ENCODE measurements at places on chromosomes 3 and 15.
A peak's percentile ranks its signal among the peaks of the same experiment; 100 is the strongest.

DNA sequence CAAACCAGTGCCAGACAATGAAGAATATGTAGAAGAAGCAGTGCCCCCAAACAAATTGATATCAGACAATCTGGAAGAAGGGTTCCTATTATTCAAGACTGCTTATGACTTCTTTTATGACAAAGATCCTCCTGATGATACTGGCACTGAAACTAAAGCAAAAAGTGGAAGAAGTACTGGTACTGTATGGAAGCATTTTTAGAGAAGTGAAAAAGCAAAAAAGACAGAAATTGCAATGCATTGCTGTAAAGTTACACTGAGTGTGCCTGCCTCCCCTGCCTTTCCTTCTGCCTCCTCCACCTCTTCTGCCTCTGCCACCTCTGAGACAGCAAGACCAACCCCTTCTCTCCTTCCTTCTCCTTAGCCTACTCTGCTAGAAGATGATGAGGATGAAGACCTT lies 167.6 kb downstream of the PLCL2 start:
- DNase-seq = no peak

- DNase-seq = no peak
Observed at GRCh38 chr3:183291497-183292031, 38.5 kb downstream of the B3GNT5 start.

DNA sequence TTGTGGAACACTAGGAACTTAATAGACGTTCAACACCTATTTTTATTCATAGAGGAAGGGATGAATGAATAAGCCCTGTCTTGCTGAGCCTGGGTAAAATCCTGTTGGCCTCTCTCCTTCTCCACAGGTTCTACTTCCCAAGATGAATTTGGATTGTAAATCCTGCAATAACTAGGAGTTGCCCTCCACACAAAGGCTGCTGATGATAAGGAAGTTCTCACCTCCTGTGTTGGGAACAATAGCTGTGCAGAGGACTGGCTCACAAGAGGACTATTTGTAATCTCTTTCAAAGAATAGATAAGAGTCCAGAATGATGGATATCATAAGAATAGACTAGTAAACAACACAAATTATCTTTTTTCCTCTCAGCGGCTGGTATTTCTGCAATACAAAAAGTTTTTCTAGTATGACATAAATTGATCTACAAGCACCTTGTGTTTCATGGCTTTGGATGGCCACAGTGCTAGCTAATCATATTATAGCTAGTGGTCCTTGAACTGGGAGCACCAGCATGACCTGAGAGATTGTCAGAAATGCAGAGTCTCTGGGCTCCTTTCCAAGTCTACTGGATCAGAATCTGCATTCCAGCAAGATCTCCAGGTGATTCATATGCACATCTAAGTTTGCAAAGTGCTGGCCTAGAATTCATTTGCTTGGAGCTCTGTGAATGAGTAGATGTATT lies 28.1 kb upstream of the COL6A6 start:
- no peak for DNase-seq

DNA sequence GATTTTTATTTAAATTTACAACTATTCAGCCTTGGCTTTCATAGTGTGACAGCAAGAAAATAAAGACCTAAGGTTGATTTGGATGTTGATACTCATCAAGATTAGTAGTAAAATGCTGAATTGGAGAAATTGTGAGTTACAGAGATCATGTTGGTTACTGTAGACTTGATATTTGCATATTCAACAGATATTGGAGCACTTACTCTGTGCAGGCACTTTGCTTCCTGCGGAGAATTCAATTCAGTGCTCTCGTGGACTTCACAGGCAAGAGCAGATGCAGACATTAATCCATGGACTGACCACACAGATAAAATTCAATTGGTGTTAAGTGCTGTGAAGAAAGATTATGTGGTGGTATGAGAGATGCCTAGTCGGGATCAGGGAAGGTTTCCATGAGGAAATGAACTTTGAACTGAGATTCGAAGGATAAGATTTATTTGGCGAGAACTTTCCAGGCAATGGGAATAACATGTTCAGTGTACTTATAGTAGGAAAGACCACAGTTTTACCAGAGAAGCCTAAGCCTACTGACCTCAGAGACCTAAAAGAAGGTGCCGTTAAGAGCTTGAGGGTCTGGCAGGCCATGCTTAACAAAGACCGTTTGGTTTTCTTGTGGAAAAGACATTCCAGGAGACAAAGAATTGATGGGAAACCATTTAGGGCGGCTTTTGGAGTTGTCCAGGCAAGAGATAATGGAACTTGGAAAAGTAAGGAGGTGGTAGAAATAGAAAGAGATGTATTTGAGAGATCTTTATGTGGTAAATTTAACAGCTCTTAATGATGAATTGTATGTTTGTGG lies 4.3 kb downstream of the SELENOT start:
- DNase-seq = no peak

DNA sequence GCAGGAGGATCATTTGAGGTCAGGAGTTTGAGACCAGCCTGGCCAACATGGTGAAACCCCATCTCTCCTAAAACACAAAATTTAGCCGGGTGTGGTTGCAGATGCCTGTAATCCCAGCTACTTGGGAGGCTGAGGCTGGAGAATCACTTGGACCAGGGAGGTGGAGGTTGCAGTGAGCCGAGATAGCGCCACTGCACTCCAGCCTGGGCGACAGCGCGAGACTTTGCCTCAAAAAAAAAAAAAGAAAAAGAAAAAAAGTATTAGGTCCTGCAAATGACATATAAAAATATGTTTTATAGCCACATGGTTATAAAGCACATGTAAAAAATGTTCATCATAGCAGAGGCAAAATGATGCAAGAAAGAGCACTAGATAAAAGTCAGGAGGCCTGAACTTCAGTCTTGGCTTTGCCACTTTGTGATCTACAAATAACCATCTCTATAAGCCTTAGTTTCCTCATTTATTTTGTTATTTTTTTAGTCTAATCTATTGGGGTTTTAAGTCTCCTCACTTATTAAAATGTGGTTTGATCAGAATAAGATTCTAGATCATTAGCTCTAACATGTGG lies 4.9 kb downstream of the SLC12A6 start:
- DNase-seq = no peak

GRCh38 chr3:123670743-123671142 lies 85.9 kb upstream of the HACD2 start:
- DNase-seq = no peak

GRCh38 chr15:38369936-38370478 lies 83.9 kb upstream of the FAM98B start:
- DNase-seq = no peak

DNA sequence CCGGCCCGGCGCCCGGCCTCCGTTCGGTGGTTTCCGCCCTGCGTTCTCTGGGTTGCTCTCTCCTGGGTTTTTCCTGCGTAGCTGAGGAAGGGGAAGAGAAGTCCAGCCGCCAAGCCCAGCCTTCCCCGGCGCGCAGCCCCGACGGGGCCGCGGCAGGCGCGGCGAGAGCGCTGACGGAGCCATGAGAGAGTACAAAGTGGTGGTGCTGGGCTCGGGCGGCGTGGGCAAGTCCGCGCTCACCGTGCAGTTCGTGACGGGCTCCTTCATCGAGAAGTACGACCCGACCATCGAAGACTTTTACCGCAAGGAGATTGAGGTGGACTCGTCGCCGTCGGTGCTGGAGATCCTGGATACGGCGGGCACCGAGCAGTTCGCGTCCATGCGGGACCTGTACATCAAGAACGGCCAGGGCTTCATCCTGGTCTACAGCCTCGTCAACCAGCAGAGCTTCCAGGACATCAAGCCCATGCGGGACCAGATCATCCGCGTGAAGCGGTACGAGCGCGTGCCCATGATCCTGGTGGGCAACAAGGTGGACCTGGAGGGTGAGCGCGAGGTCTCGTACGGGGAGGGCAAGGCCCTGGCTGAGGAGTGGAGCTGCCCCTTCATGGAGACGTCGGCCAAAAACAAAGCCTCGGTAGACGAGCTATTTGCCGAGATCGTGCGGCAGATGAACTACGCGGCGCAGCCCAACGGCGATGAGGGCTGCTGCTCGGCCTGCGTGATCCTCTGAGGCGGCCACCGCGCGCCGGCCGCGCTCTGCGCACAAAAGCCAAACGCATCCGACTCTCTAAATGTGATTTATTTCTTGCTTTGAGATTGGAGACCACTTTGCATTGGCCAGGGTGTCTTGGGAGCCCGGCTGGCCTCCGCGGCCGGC lies 727 bp downstream of the RAP2B start:
- DNase-seq = no peak

GRCh38 chr15:39084674-39085530 lies 496.0 kb upstream of the THBS1 start:
- DNase-seq = peak; percentile 49
